ENCODE measurements at places on chromosomes 5 and 9.
A peak's percentile ranks its signal among the peaks of the same experiment; 100 is the strongest.

DNA sequence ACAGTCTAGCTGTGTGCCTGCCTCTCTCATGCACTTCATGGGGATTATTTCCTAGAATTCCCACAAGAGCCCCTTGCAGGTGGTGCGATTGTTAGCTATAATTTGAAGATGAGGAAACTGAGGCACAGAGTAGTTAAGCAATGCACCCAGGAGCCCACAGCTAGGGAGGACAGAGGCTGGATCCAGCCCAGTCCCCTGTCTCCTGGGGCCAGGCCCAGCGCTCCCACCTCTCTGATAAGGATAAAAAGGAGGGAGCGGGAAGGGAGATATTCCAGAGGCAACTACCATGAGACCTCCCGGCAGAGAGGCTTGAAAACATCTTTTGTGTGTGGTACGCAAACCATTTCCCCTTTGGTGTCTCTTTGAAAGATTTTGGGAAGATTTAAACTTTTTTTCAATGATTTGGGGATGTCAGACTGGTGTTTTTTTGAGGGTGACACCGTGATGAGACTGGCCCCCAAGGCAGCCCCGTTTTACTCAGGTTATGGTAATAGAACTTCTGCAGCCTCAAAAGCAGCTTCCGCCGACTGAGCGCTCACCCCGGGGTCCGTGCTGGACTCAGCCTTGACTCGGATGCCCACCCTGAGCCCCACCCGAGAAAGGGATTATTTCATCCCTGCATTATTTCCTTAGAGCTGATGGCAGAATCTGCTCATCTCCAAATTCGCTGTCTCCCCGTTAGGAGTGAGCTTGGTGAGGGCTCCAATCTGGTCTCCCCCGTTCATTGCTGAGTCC lies 144.7 kb upstream of the IER5L start:
- DNase-seq = no peak

GRCh38 chr5:89303033-89303480 lies 420.1 kb upstream of the MEF2C start:
- peak; percentile 11 for DNase-seq

DNA sequence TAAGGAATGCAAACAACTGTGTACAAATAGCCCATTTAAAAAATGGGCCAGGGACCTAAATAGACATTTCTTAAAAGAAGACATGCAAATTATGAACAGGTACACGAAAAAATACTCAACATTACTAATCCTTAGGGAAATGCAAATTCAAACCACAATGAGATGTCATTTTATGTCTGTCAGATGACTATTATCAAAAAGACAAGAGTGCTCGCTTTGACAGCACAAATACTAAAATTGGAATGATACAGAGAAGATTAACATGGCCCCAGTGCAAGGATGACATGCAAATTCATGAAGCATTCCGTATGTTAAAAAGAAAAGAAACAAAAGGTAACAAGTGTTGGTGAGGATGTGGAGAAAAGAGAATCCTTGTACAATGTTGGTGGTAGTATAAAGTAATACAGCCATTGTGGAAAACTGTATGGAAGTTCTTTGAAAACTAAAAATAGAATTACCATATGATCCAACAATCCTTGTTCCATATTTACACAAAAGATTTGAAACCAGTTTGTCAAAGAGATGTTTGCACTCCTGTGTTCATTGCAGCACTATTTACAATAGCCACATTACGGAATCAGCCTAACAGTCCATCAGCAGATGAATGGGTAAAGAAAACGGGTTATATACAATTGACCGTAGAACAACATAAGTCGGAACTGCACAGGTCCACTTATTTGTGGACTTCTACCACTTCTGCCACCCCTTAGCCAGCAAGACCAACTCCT lies 47.2 kb upstream of the PCAT7 start:
- no peak for DNase-seq

DNA sequence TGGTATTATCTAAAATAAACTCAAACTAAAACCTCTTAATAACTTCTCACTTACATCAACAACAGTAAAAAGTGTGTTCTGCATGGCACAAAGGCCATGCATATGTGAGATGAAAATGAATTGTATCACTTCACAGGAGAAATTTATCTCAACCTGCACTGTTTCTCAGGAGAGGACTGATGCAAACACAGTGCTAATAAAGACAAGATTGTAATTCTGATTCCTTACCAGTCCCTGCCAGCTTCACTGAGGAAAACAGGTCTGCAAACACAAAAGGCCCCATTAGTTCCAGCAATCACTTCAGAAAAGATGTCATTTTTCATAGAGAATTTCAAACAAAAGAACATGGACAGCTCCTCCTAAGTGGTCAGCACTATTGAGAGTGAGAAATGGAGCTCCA lies 117.3 kb upstream of the PDE4D start:
- no peak for DNase-seq

GRCh38 chr5:1779021-1779680 lies 20.5 kb downstream of the MRPL36 start:
- DNase-seq = no peak

DNA sequence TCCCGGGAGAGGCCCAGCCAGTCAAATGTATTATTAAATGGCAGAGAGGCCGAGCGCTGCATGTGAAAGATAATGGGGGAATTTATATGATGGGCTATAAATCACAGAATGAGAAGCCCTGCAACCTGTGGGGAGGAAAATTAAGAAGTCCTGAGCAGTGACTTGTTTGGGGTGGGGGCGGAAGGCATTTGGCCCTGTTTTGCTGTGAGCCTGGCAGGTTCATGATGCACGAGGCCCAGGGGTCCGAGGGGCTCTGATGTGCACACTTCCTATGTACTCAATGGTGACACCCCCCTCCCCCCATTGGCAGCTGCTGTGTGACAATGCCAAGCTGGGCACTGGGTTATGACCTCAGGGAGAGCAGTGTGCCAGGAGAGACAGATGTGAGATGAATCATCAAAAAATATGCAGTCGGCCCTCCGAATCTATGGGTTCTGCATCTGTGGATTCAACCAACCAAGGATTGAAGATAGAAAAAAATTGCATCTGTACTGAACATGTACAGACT lies 13.7 kb upstream of the DAB2IP start:
- DNase-seq = no peak

- DNase-seq = no peak
Measured at GRCh38 chr9:34615132-34615531, 3.2 kb upstream of the RPP25L start.

DNA sequence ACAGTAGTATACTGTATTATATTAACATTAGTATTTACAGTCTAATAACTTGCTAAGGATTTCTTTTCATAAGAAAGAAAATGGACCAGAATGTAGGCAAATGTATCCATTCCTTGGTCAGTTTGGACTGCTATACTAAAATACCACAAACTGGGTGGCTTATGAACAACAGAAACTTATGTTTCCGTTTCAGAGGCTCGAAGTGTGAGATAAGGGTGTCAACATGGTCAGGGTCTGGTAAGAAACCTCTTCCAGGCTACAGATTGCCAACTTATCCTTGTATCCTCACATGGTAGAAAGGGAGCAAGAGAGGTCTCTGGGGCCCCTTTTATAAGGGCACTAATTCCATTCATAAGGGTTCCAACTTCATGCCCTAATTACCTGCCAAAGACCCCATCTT lies 9.2 kb upstream of the ESM1 start:
- no peak for DNase-seq

DNA sequence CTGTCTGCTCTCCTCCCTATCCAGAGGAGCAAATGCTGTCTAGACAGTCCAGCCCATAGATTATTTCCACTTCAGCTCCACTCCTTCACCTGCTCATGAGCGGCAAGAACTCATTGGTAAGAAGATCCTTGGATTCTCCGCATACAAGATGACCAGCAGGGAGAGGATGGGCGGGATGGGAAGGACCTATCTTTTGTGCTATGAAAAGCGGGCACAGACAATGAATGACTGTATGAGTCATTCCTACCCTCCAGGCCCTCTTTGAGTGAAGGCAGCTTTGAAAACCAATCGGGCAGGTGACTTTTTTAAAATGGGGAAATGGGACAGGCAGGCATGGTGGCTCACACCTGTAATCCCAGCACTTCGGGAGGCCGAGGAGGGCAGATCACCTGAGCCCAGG lies 49.4 kb downstream of the SMIM23 start:
- DNase-seq = no peak

DNA sequence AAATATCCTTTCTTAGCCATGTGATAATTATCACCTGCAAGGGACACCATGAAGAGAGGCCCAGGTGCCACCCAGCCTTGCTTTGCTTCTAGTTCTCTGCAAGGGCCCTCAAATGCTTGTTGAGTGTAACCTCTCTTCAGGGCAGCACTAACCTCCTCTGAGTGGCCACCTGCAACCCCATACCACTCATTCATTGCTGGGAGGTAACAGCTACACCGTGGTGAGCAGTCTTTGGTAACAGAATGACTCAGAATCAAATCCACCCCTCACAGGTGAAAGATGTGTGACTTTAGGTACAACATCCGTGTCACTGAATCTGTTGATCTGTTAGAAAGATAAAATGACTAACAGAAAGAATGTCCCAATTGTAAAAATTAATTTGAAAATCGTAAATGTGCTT lies 365.1 kb upstream of the TRPC7 start:
- no peak for DNase-seq

- DNase-seq = no peak
Measured at GRCh38 chr9:71814815-71815214, 46.5 kb upstream of the CEMIP2 start.

DNA sequence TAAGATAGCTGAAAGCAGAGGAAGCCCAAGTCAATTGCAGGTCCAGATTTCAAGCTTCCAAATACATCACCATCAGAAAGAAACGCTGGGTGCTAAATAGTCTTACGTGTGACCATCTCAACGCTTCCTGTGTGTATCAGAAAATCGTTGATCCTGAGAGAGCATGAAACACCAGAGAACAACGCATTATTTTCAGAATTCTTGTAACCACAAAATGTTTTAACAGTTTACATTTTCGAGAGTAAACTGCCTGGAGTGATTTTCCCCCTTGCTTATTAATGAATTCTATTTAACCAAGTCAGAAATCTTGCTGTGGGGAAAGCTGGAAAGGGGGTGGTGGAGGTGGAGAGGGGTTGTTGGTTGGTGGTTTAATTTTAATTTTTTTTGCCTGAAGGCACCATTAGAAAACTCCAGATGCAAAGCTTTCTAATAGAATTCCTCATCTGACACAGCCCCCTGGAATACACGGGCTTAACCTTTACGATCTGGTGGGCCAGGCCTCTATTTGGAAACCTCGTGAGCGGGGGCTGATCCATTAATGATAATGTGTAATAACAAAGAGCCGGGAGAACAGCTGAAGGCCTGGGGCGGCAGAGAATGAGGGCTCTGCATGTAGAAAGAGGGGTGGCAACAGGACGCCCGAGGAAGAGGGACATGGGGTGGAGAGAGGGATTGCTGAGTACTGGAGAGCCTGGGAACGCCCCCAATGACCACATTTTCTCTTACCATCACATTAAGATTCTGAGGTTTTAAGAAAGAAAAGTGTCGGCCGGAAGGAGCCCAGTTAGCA lies 124.5 kb upstream of the NFIB start:
- DNase-seq = no peak

DNA sequence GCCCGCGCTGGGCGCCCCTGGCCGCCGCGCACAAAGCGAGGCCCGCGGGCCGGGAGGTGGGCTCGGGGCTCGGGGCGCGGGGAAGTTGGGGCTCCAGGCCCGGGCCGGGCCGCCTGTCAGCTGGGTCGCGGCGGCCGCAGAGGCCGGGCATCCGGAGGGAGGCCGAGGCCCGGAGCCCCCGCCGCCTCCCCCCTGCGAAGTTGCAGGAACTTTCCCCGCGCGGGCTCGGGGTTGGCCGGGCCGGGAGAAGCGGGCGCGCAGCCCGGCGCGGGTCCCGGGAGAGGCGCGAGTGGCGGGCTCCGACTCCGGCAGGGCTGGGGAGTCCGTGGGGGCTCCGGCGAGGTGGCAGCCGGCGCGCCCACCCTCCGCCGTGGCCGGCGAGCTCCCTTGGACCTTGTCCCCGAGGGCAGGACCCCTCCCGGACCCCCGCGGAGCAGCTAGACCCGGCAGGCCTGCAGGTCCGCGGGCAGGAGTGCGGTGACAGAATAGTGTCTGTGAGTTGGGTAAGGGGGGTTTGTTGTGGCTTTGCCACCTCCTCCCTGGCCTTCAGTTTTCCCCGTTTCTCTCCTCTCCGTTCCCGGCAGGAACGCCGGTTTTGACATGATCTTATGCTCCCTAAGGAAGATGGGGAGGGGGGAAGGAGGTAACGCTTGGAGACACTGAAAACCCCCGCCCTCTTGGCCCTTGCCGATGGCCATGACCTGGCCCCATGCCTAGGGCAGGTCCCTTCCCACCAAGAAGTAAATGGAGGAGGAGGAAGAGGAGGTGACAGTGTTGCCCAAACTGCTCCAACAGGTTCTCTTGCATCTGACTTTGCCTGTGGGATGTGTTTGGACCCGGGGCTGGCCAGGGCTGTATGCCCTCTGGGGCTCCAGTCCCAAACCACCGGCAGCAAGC lies 942 bp downstream of the PHF2 start:
- peak; percentile 47 for DNase-seq

- DNase-seq = peak; percentile 94
Measured at GRCh38 chr5:50653946-50654345, 12.5 kb upstream of the PARP8 start.

DNA sequence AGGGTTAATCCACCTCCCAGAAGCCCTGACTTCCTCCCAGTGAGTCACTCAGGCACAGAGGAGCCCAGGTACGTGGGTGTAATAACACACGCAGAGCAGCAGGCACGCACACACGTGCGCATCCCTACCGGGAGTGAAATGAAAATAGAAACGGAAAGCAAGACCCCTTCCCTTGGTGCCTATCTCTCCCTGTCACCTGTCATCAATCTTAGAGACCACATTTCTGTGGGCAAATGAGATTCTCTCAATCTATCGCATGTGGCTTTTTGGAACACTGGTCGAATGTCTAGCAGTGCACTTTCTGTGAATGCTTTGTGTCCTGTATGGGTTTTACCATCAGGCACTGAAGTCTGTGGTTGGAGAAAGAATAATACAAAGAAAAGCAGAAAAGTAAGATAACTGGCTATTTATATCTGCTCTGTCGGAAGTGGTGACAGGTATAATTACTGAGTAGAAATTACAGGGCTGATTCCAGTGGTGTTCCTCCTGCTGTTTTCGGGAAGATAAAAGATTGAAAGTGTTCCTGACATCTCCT lies 137.7 kb upstream of the GRIA1 start:
- no peak for DNase-seq

- no peak for DNase-seq
Measured at GRCh38 chr5:9316733-9317132, 229.1 kb downstream of the SEMA5A start.

GRCh38 chr5:84673785-84674184 lies 289.1 kb upstream of the EDIL3 start:
- DNase-seq = no peak

DNA sequence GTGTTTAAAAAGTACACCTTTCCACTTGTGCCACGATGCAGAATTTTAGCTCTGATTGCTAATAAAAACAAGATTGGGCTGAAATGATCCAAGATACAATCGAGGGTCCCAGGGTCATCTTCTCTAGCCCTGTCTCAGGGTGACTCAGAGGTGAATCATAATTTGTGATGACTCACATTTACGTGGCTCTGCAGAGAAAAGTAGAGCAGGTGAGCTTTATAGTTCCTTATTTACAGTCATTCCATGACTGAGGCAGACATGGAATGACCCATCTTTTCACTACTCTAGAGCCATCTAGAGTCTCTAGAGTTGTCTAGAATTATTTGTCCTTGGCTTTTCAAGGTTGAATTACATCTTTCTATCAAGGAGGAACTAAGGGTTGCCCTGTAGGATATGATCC lies 155.2 kb downstream of the GAS1 start:
- DNase-seq = no peak

GRCh38 chr9:99779277-99779676 lies 42.4 kb upstream of the NR4A3 start:
- DNase-seq = no peak

Data from NB4 (cell line).